ENCODE measurements at places on chromosomes 4 and X.

DNA sequence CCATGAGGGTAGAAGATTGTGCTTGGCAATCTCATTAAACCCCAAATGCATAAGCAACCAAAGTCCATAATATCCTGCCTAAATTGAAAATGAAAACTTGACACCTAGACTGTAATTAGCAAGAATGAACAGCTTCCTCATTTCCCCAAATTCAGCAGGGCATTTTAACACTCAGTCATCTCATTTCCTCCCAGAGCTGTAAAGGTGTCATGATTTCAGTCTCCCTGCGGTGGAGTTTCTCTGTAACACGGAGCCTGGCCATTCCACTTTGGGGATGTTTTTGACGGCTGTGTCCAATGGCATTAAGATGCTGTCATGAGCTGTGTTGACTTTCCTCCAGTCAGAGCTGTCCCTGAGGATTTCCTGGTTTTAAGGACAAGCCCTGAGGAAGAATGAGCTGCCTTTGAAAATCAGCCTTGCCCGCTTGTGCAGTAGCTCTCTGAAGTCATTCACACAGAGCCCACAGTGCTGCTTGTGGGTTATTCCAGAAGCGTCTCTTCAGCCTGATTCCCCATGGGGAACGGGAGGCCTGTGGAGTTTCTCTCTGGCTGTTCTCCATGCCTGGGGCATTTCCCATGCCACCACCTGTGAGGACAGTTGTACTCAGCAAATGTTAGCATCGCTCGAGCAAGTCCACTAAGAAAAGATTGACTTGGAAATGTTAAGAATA is 187.0 kb downstream of the MID1 start:
- no peak for DNase-seq

GRCh38 chrX:47831788-47832187 is 4.9 kb upstream of the ZNF81 start:
- DNase-seq, result no peak

GRCh38 chr4:184348311-184349233 is 125.8 kb downstream of the IRF2 start:
- no peak for DNase-seq

DNA sequence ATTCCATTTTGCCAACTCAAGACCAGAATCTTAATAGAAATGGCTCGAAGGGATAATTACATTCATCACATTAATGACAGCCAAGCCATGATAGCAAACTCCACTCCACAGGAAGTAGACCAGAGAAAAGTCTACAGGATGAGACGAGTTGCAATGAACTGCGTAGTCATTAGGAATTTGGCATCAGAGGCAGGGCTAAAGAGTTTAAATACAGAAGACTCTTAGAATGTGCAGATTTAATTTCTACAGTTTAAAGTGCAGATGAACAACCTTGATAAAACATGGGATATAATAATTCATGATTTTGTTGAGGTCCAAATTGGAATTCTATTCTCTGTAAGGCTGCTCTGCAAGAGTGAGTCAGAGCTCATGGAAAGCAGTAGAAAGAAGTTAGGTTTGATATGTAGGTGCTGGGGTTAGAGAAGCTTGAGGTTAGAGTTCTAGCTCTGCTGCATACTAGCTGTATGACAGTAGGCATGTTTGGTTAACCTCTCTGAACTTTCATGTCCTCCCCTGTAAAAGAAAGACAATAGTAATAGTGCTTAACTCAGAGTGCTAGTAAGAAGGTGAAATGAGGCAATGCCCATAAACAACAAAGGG is 32.2 kb downstream of the LNX1 start:
- DNase-seq, result no peak

GRCh38 chr4:144645102-144645630 is 790 bp upstream of the HHIP start:
- DNase-seq, result no peak

DNA sequence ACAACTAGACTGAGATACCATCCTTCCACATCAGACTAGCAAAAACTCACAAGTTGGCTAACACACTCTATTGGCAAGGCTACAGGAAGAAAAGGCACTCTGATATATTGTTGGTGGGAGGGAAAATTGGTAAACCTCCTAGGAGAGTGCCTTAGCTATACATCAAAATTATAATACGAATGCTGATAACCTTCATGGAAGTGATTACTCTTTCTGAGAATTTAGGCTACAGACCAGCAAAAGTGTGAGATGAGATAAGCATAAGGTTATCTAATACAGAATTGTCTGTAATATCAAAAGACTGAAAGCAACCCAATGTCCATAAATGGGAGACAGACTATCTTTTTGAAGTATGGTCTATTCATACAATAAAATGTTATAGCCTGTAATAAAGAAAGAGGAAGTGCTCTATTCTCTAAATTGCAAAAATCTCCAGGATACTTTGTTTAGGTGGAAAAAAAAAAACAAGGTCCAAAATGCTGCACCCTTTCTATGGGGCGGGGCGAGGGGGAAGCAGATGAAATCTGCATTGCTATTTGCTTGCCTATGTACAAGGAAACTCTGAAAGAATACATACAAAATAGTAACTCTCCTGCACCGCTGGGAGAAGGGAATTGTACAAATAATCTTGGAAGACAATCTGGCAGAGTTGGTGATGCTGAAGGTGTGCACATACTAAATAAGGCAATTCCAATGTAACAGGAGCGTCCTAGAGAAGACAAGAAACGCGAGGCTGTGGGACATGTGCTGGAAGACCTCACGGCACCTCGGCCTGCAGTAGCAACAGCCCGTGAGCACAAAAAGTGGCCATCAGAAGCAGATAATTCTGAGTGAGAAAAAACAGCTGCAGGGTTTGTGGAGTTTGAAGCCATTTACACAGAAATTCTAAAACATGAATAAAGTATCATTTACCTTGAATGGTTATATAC is 109.7 kb downstream of the AFAP1 start:
- no peak for DNase-seq

GRCh38 chr4:7414046-7414445 is 20.7 kb downstream of the PSAPL1 start:
- no peak for DNase-seq

GRCh38 chr4:52903273-52903672 is 41.2 kb downstream of the RASL11B start:
- no peak for DNase-seq

DNA sequence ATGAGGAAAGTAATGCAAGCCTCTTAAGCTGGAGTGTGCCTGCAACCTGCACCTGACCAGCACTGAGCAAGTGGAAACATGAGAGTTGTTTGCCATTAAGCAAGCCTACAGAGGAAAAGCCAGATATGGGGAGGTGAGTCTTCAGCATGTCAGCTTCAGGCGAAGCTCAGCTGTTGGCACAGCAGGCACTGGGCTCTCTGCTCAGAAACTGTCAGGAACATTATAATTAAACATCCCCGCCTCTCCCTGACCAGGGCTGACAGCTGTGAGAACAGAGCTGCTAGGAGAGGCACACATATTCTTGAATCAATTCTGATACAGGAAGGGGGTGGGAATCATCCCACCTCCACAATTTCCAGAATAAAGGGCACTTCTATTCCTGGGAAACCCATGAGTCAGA is 19.0 kb upstream of the DCX start:
- DNase-seq, result no peak

GRCh38 chr4:167274351-167274750 is 40.1 kb upstream of the SPOCK3 start:
- no peak for DNase-seq

GRCh38 chr4:138890891-138891570 is 124.5 kb upstream of the NOCT start:
- DNase-seq, result no peak

DNA sequence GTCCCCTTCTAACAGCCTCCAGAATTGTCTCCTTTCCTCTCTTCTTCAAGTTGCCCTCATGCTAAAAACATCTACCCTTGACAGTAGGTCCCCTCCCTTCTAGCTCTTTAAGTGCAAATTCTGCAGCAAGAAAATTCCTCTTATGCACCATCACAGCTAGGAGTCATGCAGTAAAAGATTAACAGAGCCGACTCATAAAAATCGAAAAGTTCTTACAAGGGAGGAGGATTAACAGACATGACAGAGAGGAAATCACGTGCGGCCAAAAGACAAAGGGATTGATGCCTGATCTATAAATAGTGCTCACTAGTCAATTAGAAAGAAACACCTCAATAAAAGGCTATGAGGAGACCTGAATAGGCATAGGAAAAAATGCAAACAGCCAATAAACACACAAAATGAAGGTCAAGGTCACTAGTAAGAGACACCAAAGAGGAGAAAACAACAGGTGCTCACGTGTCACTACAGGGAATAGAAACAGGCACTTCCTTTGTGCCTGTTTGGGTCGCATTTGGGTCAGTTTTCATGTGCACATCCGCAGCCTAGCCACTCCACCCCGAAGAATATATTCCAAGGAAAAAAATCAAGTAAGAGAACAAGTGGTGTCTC is 3.4 kb downstream of the RNF212 start:
- no peak for DNase-seq

- DNase-seq, result no peak
Measured at GRCh38 chrX:10989386-10989785, 121.7 kb upstream of the HCCS start.

- no peak for DNase-seq
Measured at GRCh38 chr4:77910676-77911075, 48.0 kb downstream of the MRPL1 start.

- no peak for DNase-seq
Measured at GRCh38 chrX:9542106-9542760, 77.4 kb downstream of the TBL1X start.

- DNase-seq, result no peak
Measured at GRCh38 chrX:148872161-148872535, 371.7 kb downstream of the AFF2 start.

GRCh38 chrX:72624194-72624593 is 51.6 kb upstream of the HDAC8 start:
- DNase-seq, result no peak

- no peak for DNase-seq
Measured at GRCh38 chr4:40327340-40327739, 7.8 kb upstream of the CHRNA9 start.

- DNase-seq, result no peak
Measured at GRCh38 chr4:8664976-8665375, 72.4 kb downstream of the CPZ start.

DNA sequence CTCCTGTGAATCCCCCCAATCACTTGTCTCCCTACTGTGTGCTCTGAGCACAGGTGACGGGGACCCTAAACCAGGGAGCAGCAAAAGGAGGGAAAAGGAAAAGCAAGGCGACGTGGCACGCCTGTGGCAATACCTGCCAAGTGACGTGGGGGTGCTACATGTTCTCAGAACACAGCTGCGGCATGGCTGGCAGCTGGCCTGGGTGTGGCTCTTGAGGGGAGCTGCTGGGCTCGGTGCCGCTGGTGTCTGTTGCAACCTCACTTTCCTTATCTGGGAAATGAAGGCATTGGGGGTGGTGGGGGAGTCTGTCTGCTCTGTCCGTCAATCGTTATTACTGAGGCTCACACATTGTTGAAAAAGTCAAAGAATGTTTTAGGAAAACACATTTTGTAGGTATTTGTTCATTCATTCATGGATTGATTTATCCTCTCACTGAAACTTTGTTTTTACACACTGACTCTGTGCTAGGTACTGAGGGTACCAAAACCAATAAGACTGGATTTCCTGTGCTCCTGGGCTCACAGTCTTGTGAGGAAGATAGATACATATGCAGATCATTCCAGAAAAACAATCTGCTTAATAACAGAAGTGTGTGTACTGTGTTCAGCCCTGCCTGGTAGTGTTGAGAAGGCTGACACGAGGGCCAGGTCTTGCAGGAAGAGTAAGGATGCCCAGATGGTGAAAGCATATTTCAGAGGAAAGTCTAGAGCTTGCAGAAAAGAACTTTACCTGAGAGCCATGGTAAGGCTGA is 217.6 kb downstream of the PTTG2 start:
- no peak for DNase-seq

GRCh38 chr4:184664445-184665210 is 15.1 kb downstream of the PRIMPOL start:
- no peak for DNase-seq

DNA sequence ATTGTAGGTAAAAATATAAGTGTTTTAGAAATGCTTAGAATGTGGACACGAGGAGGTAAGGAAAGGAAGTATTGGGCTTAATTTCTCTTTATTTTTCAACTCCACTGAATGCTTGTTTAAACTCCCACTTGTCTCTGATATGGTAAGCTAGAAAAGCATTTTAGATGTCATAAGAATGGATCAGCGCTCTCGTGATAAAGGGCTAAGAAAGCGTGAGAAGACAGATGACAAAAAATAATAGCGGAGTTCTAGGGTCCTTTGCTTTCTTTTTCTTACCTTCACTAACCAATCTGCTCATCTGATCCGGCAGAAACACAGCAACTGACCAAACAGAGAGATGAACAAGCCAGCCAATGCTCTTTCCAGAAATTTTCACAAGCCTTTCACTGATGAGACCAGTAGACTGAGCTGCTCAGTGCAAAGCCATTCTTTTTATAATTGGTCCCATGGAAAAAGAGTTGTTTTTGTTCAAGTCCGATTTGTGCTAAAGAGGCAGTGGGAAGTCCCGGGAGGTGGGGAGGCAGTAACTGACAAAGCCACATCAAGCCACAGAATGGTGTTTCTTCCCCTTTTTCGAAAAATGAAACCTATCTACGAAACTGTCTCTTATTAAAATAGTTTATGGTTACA is at the start of gene TASL:
TSS of gene TASL (minus strand) at position 405 of the 630 bp plus-strand sequence. CDS start 17,411 bp downstream, outside the sequence.
- DNase-seq, result no peak

DNA sequence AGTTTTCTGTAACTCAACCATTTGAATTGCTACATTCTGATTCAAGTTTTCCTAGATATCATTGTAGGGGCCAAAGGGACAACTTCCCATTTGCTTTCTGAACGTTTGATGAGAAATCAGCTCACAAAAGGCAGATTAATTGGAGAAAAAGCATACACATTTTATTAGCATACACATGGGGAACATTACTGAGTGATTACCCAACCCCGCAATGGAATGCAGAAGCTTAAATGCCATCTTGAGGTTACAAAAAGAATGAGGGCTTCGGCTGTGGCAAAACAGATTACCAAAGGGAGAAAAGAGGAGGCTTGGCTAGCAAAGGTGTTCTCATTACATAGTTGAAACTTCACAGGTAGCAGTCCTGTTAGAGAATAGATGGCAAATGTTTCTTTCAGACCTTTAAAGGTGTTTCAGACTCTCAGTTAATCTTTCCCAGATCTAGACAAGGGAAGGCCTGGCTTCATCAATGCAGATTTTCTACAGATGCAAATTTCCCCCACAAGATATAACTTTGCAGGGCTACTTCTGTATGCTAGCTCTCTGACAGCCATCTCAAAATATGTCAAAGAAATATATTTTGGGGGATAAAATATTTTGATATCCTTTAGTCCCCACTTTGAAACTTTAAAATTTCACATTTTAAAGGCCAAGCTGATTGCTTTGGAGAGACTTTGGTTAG is 26.5 kb upstream of the HERC6 start:
- no peak for DNase-seq

DNA sequence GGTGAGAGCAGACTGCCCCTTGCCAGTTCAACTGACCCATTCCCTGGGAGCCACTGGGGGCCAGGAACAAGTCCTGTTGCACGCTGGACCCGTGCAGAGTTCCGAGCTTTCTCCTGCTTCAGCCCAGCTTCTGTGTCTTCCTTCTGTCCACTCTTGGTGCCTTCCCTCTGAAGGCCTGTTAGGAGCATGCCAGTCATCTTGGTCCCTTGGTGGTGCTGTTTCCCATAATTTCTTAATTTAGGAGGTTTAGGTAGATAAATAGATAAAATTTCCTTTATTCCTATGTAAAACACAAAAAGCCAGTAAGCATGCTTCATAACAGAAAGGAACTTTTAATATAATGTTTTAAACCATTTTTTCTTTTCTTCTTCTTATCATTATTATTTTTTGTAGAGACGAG is 672.7 kb downstream of the CCSER1 start:
- DNase-seq, result no peak

- no peak for DNase-seq
Measured at GRCh38 chr4:115780268-115780667, 666.8 kb upstream of the NDST4 start.

- DNase-seq, result no peak
Measured at GRCh38 chr4:151718984-151719955, 41.5 kb downstream of the GATB start.
